ENCODE measurements at places on chromosomes 2 and 18.

- DNase-seq = no peak
These were observed 1.9 kb downstream of the SOS1 start for GRCh38 chr2:39118786-39119499.

DNA sequence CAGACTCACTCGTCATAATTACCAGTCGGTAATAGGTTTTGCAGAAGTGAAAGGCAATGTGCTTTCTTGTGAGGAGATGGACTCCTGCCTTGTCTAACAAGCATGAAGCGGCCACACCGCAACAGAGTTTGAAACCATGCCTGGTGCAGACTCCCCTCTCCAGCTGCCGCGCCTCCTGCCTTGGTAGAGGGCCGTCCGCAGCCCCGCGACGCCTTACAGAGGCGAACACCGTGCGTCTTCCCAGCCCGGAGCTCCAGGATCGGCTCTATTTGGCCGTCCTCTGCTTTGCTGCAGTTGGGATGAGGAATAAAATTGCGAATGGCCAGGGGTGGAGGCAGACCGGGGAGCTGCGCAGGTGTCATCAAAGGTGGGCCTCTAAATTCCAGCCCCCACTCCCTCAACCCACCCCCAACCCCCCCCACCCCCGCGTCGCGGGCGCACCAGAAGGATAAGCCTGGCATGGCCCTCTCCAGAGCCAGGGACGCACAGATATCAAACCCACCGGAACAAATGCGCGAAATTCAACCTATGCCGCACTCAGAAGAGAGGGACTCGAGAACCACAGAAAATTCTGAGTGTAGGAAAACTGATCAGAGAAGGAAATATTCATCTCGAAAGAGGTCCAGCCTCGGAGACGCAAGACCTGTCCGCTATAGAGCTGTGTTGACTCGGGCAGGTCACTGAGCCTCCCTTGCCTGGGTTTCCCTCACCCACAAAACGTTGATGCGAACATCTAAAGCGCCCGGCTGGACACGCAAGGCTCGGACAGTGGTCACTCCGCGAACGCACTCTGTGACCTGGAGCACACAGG is 1.1 kb downstream of the TRABD2A start:
- no peak for DNase-seq

- DNase-seq = no peak
These were observed 10.1 kb downstream of the TBC1D8 start for GRCh38 chr2:101140978-101141655.

GRCh38 chr2:150812066-150812465 is 324.6 kb upstream of the RND3 start:
- no peak for DNase-seq

GRCh38 chr2:240121675-240122074 is 14.4 kb downstream of the COPS9 start:
- DNase-seq = no peak

- no peak for DNase-seq
These were observed 43.3 kb downstream of the EXOC6B start for GRCh38 chr2:72782520-72782919.

DNA sequence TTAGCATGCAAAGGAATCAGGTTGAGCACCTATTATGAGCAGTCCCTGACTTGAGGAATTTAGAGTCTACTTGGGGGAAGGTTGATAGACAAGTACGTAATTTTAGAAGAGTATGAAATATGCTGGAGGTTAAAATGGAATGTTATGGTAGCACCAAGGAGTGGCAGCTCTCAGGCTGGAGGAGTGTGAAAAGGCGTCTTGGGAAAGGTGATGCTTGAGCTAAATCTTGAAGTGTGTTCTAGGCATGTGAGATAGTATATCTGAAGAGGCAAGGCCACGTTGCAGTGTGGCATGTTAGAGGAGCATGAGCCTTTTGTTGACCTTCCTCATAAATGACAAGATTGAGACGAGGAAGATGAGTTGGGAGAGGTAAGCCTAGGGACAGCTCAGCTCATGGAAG is 39.3 kb downstream of the ADAM23 start:
- DNase-seq = no peak

GRCh38 chr2:26900831-26901321 is 52.9 kb downstream of the DPYSL5 start:
- no peak for DNase-seq

DNA sequence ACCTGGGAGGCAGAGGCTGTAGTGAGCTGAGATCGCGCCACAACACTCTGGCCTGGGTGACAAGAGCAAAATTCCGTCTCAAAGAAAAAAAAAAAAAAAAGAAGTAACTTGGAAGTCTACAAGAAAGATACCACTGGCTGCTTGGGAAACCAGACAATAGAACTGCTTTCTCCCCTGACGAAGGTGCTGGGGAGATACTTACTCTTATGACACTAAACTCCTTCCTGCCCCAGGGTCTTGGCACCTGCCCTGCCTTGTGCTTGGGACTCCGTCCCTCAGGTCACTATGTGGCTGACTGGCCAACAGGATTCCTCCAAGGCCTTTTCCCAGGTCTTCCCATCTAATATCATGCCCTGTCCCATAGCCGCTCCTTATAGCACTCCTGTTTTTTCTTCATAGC is 30.7 kb downstream of the INPP5D start:
- DNase-seq = no peak

DNA sequence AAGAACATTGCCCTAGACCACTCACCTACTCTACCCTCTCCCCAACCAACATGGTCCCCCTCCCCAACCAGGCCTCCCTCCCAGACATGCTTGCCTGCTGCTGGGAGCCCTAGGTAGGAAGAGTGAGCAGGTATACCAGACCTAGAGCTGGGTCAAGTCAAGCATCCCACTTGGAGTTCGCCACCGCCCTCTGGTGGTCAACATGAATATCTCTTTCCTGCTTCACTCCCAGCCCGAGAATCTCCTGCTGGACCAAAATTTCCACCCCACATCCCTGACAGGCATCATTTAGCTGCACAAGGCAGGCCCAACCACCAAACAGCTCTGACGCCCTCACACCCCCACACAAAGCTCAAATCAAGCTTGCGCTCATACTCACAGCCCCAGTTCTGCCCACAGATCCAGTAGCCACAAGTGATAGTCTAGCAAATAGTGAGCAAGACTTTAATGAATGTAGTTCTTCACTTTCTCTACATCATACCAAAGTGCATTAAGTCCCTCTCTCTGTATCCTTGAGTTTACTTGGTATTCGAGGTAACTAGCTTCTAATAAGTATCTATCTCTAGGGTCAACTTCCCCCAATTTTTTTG is 116.0 kb downstream of the TNS1 start:
- peak; percentile 18 for DNase-seq

DNA sequence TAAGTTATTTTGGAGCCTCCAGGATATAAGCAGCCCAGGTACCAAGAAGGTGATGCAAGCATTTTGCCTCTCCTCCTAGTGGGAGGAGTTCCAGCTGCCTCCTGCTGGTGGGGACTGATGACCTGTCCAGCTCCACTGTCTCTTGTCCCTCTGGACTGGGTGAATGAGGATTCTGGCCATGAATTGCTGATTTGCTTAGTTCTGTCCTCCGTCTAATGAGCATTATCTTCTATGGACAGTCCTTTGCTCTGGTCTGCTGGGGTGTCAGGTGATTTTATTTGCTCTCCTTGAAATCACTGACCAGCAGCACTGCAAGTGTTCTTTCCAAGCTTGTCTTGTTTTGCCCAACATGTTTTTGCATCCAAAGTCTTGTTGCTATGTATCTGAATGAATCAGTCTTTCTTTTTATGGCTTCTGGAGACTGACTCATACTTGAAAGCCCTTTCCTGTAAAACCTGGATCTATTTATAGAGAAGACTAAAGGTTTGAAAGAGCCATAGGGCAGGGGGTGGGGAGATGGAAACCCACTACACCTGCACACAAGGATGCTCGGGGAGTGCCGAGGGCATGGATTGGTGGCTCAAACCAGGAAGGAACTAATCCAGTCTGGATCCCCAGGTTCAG is 40.5 kb upstream of the EFHD1 start:
- no peak for DNase-seq

- peak; percentile 3 for DNase-seq
These were observed 81.0 kb downstream of the SP3 start for GRCh38 chr2:173884025-173884802.

DNA sequence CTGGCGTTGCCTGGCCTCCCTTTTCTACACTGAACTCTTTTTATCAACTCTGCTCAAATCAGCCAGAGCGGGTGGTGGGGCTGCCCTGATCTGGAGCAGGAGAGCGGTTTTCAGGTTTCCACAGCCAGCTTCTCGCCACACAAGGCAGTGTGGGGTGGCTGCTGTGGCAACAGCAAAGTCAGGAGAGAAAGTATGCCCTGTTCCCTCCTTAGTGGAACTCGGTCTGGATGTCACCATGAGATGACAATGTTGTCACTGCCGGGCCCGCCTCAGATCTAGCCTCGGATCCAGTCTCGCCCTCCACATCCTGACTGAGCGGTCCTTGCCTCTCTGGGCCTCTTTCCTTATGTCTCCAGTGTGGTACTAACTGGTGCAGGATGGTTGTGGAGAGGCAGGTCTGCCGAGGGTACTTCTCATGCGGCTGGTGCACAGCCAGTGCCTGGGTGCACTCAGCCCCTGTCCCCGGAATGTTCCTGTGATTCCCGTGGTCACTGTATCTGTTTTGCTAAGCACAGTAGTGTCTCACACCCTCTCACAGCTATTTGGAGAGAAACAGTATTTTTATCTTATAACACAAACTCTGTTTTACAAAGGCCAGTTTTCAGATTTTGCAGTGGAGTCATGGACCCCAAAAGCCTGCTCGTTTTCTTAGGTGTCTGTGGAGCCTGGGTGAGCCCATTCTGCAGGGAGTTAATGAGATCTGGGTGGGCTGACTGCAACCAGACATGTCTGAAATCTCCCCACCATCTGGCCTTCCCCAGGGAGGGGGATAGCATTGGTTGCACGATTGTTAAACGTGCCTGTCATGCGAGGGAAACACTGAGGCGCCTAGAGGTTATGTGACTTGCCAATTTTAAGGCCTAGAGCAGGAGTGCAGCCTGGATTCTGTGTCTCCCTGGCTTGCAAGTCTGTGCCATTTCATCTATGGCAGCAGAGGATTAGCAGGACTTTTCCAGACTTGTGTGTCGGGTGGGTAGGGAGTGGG is 261.1 kb upstream of the AGAP1 start:
- DNase-seq = no peak

DNA sequence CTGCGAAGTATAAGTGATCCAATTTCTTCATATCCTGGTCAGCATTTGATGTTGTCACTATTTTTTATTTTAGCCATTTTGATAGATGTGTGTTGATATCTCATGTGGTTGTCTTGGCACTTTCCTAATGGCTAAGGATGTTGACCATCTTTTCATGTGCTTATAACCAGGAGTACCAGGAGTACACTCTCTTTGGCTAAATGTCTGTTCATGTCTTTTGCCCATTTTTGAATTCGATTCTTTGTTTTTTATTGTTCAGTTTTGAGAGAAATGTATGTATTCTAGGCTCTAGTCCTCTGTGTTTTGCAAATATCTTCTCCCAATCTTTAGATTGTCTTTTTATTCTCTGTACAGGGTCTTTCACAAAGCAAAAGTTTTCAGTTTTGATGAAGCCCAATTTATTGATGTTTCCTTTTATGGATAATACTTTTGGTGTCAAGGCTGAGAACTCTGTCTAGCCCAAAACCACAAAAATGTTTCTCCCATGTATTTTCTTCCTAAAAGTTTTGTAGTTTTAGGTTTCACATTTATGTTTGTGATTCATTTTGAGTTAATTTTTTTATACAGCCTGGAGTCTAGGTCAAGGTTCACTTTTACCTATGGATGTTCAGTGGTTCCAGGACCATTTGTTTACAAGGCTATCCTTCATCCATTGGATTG is 65.4 kb downstream of the SDC1 start:
- DNase-seq = no peak

- DNase-seq = no peak
These were observed 13.7 kb downstream of the NCKAP1 start for GRCh38 chr2:183024339-183025095.

DNA sequence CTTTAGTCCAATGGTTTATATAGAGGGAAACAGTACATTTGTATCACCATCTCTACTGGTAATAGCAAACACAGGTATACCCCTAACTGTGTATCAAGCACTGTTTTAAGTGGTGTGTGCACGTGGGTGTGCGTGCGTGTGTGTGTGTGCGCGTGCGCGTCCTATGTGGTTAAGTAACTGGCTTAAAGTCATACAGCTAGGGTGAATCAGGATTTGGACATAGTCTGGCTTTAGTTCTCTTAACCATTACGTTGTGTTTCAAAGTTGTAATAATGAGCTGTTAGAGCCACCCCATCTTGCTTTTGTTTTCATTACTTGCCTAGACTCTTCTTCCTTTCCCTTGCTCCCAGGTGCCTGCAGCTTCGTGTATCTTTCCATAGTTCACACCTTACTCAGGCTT is 2.1 kb downstream of the HADHB start:
- DNase-seq = no peak

- no peak for DNase-seq
These were observed 68.6 kb upstream of the DNAJC10 start for GRCh38 chr2:182647499-182647787.

Measured in stimulated activated CD4-positive, alpha-beta T cell treated with anti-CD3 and anti-CD28 coated beads, TNF-alpha, amount 100 ng/mL, for 4 hours (primary cell).